ENCODE measurements at places on chromosomes 3 and 15.

GRCh38 chr3:26964836-26965235, 342.3 kb downstream of the LRRC3B start:
- DNase-seq: no peak

DNA sequence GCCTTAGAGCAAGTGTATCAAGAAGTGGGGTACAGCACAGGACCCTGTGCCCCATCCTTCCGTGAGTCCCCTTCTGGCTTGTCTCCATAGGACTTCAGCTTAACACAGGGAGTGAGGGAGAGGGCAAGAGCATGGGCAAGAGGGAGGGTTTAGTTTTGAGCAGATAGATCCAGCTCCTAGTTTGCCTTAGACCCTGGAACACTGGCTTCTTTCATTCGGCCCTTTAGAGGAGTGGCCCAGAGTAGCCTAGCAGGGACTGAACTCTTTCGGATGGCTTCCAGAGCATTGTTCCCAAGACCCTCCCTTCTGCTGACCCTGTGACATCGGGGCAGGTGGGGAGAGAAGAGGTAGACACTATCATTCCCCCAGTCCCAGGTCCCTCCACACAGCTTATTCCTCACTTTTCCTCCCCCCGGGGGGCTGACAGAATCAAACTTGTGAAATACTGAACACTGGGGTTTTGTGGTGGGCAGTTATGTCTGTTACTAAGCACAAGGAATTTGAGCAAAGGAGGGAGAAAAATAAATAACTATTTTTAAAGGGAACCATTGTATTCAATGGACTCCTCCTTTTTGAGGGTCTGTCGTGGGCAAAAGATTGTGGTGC, 289.6 kb upstream of the C2CD4B start:
- no peak for DNase-seq

GRCh38 chr3:36944641-36945270, at the start of gene TRANK1:
TRANK1 (minus strand) TSS chr3:36945054; CDS start chr3:36944809, 245 bp downstream.
- DNase-seq: no peak

GRCh38 chr15:78789615-78790014, 21.6 kb downstream of the ADAMTS7 start:
- DNase-seq: no peak

DNA sequence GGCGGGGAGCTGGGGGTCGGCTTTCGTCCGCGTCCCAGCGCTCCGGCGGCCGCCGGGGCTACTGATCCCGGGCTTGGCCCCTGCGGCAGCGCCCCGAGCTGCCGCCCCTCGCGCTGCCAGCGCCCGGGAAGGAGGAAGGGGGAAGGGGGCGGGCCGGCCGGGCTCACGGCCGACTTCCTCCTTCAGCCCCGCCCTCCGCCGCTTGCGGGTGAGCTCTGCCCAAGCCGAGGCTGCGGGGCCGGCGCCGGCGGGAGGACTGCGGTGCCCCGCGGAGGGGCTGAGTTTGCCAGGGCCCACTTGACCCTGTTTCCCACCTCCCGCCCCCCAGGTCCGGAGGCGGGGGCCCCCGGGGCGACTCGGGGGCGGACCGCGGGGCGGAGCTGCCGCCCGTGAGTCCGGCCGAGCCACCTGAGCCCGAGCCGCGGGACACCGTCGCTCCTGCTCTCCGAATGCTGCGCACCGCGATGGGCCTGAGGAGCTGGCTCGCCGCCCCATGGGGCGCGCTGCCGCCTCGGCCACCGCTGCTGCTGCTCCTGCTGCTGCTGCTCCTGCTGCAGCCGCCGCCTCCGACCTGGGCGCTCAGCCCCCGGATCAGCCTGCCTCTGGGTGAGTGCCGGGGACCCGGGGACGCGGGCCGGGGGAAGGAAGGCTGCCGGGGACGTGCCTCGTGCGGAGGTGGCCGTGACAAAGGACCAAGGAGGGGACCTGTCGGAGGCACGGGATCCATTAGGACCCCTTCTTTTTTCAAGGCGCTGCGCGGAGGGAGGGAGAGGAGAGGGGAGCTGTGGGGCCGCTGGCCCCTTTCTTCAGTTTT, at the start of gene SEMA4B:
TSS of gene SEMA4B (plus strand) at position 201 of the 814 bp plus-strand sequence. CDS start at position 450, 249 bp downstream.
- peak; percentile 89 for DNase-seq

DNA sequence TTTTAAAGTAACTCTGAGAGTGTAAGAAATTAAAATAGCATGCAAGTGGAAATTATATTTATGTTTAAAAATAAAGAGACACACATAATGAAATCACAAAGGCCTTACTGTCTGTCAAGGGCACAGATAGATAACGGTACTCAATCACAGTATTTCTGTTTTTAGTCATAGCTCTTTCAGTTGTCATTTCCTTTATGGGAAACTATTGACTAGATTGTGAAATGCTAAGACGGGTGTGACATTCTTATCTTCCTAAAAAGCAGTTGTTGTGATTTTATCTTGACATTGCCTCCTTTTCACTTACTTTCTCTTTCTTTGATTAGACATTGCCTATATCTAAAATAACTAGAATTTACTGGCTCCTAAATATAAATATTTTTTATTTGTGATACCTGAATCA, 100.1 kb upstream of the PLSCR5 start:
- no peak for DNase-seq
